Hepatocyte (in vitro differentiated cells): ENCODE measurements at places on chromosomes 13 and 19. TPM values are rescaled to one million over a fixed set of nuclear protein-coding genes. Genes with fewer than 3 reads are reported as not detected.

ZNF69 gene
- total RNA-seq: 24.6 and 51.7 TPM in 2 replicates

FPR1 gene
- total RNA-seq: 0.24 and 0.53 TPM in 2 replicates

FAM83E gene
- 13.8 and 22.2 TPM in 2 replicates for total RNA-seq

ATXN8OS gene
- 0.23 and 1.0 TPM in 2 replicates for total RNA-seq

ADGRE2 gene
- total RNA-seq: 0.16 and 0.57 TPM in 2 replicates

SLC1A6 gene
- 1.2 and 8.1 TPM in 2 replicates for total RNA-seq

ZNF331 gene
- total RNA-seq: 12.8 and 15.6 TPM in 2 replicates

SMIM44 gene
- total RNA-seq: not detected in 2 replicates

PLIN5 gene
- 2.1 and 5.8 TPM in 2 replicates for total RNA-seq

KCNN4 gene
- total RNA-seq: 2.8 and 3.6 TPM in 2 replicates

ZNF560 gene
- not detected in 2 replicates for total RNA-seq

LILRA1 gene
- not detected in 2 replicates for total RNA-seq

ZNF98 gene
- not detected in 2 replicates for total RNA-seq

APOE gene
- total RNA-seq: 3,920 and 3,946 TPM in 2 replicates

FPR3 gene
- total RNA-seq: not detected in 2 replicates

MTUS2 gene
- total RNA-seq: 3.0 and 4.3 TPM in 2 replicates

MBD3L4 gene
- not detected in 2 replicates for total RNA-seq

ZNF439 gene
- total RNA-seq: 3.8 and 4.6 TPM in 2 replicates

CYP2B6 gene
- total RNA-seq: 1.2 and 1.7 TPM in 2 replicates

ZSCAN22 gene
- total RNA-seq: 1.3 and 2.0 TPM in 2 replicates

KCNRG gene
- 1.3 and 3.1 TPM in 2 replicates for total RNA-seq
